Smooth muscle cell of bladder (primary cell): ENCODE measurements at places on chromosomes 2 and 18. TPM values are rescaled to one million over a fixed set of nuclear protein-coding genes. Genes with fewer than 3 reads are reported as not detected.

Gene STAM2
- 31.3 and 38.2 TPM in 2 replicates for total RNA-seq

Gene LBX2
- 1.3 and 2.9 TPM in 2 replicates for total RNA-seq

Gene CUL3
- total RNA-seq: 52.8 and 60.8 TPM in 2 replicates

Gene EVX2
- total RNA-seq: under 0.01 TPM in 1 of 2 replicates, not detected in the other

Gene CEBPZ
- total RNA-seq: 40.1 and 56.1 TPM in 2 replicates

Gene ZNF396
- total RNA-seq: 2.8 and 3.1 TPM in 2 replicates

Gene ERBB4
- under 0.01 TPM in 1 of 2 replicates, not detected in the other for total RNA-seq

Gene VWC2L
- under 0.01 TPM in 1 of 2 replicates, not detected in the other for total RNA-seq

Gene LYPD6
- total RNA-seq: 0.18 and 0.57 TPM in 2 replicates

Gene AFF3
- total RNA-seq: 0.28 and 0.71 TPM in 2 replicates

Gene CD8B2
- not detected in 2 replicates for total RNA-seq

Gene CIDEA
- total RNA-seq: 0.09 TPM in 1 of 2 replicates, not detected in the other

Gene NXPH2
- 0.14 TPM in 1 of 2 replicates, not detected in the other for total RNA-seq

Gene PMS1
- total RNA-seq: 17.5 and 24.3 TPM in 2 replicates

Gene UNC80
- not detected in 2 replicates for total RNA-seq

Gene IL1RL1
- total RNA-seq: 0.14 and 0.18 TPM in 2 replicates

Gene REG3A
- not detected in 2 replicates for total RNA-seq

Gene ALLC
- not detected in 2 replicates for total RNA-seq

Gene LIPG
- total RNA-seq: 12.4 and 19.8 TPM in 2 replicates

Gene GAD1
- 0.09 and 0.28 TPM in 2 replicates for total RNA-seq

Gene UGT1A8
- 0.37 and 0.71 TPM in 2 replicates for total RNA-seq

Gene MC5R
- not detected in 2 replicates for total RNA-seq

Gene ABCG5
- not detected in 2 replicates for total RNA-seq

Gene HOXD4
- total RNA-seq: under 0.01 and 0.18 TPM in 2 replicates

Gene MROH2A
- under 0.01 and 0.14 TPM in 2 replicates for total RNA-seq

Gene SKOR2
- total RNA-seq: not detected in 2 replicates

Gene MYL12A
- 813 and 879 TPM in 2 replicates for total RNA-seq

Gene MAPRE2
- 7.1 and 11.7 TPM in 2 replicates for total RNA-seq

Gene PMAIP1
- 3.1 and 6.8 TPM in 2 replicates for total RNA-seq

Gene LAMA1
- 11.7 and 55.3 TPM in 2 replicates for total RNA-seq

Gene CRYGD
- total RNA-seq: not detected in 2 replicates

Gene PRKAG3
- total RNA-seq: not detected in 2 replicates

Gene AGAP1
- total RNA-seq: 6.5 and 10.8 TPM in 2 replicates

Gene ZNF532
- 37.5 and 40.1 TPM in 2 replicates for total RNA-seq

Gene NYAP2
- total RNA-seq: under 0.01 TPM in 1 of 2 replicates, not detected in the other

Gene CERKL
- under 0.01 TPM in 1 of 2 replicates, not detected in the other for total RNA-seq

Gene WDR75
- 42.1 and 44.8 TPM in 2 replicates for total RNA-seq

Gene C1QL2
- not detected in 2 replicates for total RNA-seq

Gene POTEC
- under 0.01 TPM in 1 of 2 replicates, not detected in the other for total RNA-seq

Gene MYCN
- not detected in 2 replicates for total RNA-seq
